ENCODE measurements at places on chromosomes 6 and 20.
A peak's percentile ranks its signal among the peaks of the same experiment; 100 is the strongest.

DNA sequence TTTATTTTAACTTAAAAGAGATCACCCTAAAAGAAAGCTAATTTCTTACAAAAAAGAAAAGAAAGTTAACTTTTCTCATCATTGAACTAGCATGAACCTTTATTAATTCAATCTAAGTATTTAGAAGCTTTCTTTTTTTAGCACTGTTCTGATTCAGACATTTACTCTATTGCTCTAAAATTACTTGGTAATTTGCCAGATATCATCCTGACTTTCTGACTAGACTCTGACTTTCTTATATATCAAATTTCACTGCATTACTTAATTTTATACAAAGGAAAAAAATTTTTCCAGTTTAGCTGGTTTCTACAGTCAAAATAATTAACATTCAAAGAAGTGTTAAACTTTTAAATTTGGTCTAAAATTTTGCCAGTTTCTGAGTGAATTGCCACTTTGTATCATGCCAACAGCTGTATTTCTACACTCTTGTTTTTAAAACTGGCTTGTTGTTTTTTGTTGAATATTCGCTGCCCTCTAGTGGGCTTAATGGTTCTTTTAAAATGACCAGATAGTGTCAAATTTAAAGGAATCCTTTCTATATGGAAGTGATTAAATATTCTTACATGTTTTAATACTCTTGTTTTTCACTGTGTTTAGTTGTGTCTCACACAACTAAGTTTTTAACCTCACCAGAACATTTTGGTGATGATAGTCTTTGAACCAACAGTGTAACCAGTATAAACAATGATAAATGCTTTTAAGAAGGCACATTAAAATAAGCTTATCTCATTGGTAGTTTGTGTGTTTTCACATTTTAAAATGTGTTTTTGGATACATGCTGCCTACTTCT lies 102.0 kb downstream of the POPDC3 start:
- DNase-seq: no peak

- no peak for DNase-seq
Measured at GRCh38 chr20:7378864-7379605, 561.2 kb downstream of the HAO1 start.

DNA sequence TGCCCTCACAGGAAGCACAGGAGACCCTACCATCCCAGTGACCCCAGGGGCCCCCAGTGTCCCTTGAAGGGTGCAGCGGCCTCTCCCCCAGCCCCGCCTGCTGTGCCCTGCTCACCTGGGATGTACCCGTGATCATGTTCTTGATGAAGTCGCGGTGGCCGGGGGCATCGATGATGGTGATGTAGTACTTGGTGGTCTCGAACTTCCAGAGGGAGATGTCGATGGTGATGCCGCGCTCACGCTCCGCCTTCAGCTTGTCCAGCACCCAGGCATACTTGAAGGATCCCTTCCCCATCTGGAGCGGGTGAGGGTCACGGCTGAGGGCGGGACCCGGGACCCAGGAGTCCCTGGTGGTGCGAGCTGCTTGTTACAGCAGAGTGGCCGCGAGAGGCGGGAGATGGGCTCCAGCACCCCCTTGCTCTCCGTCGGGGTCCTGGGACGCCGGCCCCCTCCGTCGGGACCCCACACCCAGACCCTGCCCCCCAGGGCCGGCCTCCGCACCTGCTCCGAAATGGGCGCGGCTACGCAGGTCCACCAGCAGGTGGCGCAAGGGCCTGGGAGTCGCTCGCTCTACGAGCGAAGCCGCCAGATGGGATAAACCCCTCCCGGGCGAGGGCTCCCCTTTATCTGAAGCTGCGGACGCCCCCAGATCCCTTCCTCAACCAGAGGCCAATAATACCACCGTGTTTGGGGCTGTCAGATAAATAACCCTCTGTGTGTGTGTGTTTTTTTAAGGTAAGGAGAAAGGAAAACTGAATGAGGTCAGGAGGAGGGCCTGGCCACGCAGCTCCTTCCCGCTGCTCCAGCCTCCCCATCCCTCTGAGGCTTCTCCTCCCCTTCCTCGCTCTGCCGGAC lies 2.9 kb downstream of the EEF1A2 start:
- peak; percentile 47 for DNase-seq

- no peak for DNase-seq
Measured at GRCh38 chr20:38878866-38879265, 47.4 kb upstream of the FAM83D start.

GRCh38 chr6:147744012-147744411 lies 235.5 kb downstream of the SAMD5 start:
- no peak for DNase-seq

- DNase-seq: no peak
Measured at GRCh38 chr6:32815996-32816395, 806 bp downstream of the HLA-DOB start.

GRCh38 chr6:150739711-150740349 lies 125.7 kb upstream of the MTHFD1L start:
- no peak for DNase-seq

All from stimulated activated CD8-positive, alpha-beta memory T cell treated with anti-CD3 and anti-CD28 coated beads, Interleukin-7, amount 100 ng/mL, for 48 hours (primary cell).